ENCODE measurements at places on chromosomes 1 and 21.

GRCh38 chr21:46144464-46145070 lies 10.8 kb downstream of the FTCD start:
- no peak for DNase-seq

GRCh38 chr1:44799770-44800584 lies at the start of gene PLK3:
PLK3 (plus strand) TSS chr1:44800377; CDS start chr1:44800464, 87 bp downstream.
- DNase-seq: peak; percentile 96

DNA sequence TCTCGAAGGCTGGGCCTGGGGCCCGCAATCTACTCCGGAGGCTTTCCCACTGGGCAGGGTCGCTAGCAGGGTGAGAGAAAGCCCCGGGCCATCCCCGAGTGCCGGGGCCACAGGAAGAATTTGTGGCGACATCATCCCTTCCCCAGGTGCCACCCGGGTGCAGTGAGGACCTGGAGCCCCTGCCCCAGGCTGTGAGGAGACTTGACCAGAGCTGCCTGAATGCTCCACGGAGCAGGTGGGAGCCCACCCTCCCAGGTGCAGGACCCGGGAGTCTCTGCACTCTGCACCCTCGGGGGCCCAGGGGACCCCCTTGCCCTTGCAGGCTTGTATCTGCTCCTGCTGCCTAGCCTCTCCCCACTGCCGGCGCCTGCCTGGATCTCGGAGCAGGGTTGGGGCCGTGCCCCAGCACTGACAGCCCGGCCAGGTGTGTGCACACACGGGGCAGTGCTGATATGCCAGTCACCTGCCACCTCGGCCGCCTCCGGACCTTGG lies 67.5 kb upstream of the RGS7 start:
- no peak for DNase-seq

- DNase-seq: peak; percentile 29
Measured at GRCh38 chr1:55868026-55868425, 652.9 kb upstream of the USP24 start.

GRCh38 chr1:53359225-53359933 lies 31.5 kb upstream of the LRP8 start:
- DNase-seq: no peak

- no peak for DNase-seq
Measured at GRCh38 chr1:242489545-242489944, 35.0 kb downstream of the PLD5 start.

GRCh38 chr1:212341090-212341489 lies 55.9 kb downstream of the PPP2R5A start:
- DNase-seq: no peak

GRCh38 chr1:193402037-193402436 lies 215.6 kb upstream of the B3GALT2 start:
- no peak for DNase-seq

DNA sequence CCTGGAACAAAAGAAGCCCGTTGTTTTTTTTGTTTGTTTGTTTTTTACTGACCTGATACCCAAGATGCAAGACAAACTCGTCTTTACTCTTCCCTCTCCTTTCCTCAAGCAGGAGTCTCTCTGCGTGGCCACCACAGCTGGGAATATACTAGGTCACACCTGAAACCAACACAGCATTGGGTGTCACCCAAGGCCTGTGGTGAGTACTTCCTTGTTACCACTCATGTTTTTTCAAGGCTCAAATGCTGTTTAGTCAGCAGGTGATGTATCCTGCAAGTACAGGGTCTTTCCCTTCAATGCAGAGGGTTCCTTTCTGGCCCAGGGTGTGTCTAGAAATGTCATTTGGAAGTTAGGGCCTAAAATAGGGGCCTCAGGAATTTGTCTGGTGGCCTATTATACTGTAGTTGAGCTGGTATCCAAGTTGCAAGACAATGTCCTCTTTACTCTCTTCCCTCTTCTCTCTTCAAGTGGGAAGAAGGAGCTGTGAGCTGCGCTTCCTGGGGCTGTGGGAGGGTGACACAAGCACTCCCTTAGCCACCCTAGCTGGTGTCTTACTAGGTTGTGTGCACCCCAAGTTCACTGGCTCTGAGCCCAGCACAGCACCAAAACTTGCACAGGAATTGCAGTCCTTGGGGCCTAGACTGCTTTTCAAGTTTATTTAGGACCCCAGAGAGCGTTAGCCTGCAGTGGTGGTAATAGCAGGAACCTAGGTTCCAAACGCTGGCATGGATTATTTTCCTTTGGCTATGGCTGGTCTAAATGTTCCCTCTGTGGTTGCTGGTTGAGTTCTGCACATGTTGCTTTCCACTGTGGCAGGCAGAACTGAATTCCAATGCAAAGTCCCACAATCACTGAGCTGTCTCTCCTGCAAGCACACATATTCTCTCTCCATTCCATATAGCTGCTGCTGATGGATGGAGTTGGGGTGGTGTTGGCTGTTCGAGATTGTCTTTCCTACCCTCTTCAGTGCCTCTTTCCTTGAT lies 91.4 kb upstream of the LYPLAL1 start:
- no peak for DNase-seq

DNA sequence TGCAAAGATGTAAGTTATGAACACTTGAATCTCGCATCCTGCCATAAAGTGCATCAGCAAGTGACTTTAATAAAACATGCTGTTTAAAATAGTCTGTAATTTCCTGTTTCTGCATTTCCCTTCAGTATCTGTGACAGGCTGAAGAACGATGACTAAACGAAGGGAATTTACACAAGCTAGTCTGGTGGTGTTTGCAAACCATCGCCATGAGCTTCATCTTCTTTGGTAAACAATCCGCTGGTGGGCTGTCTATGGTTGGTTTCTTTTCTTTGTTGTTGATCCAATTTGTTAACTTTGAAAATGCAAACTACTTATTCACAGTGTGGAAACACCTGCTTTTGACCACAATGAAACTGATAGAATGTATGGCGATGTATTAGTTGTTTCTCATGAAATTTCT lies 13.9 kb downstream of the SERTAD4 start:
- peak; percentile 17 for DNase-seq

DNA sequence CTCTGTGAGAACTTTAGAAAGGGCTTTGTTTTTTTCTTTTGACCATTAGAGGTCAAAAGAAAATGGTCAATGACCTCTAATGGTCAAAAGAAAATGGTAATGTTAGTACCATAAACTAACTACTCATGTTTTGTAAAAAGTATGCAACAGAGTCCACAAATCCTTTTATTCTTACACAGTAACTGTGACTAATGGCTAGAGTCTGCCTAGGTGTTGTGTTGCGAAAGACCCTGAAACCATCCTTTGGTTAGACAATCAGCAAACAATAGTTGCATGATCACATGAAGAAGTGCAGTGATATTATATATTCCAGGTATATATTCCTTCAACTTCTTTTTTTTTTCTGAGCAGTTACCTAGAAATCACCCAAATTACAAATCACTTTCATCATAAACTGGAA lies 40.9 kb downstream of the NEGR1 start:
- no peak for DNase-seq

GRCh38 chr1:25664357-25665199 lies 48.0 kb downstream of the MAN1C1 start:
- no peak for DNase-seq

DNA sequence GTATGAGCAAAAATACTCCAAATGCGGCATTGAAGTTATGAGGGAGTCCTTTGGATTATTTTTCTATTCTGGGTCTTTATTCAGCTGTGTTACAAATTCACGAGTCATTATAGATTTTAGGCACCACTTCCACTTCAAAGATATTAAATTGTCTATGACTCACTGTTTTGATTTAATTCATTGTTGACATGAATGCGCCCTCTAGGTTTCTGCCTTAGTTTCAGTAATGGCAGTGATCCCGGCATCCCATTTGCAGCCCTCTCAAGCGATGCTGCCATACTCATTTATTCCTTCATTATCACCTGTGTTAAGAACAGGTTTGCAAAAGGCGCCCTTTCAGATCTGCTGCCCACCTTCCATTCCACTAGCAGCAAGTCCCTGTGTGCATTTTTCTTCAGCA lies 14.0 kb downstream of the RSPO1 start:
- DNase-seq: no peak

- DNase-seq: no peak
Measured at GRCh38 chr1:5393603-5394002, 598.6 kb downstream of the NPHP4 start.

- peak; percentile 55 for DNase-seq
Measured at GRCh38 chr1:6547301-6547700, 7.0 kb downstream of the NOL9 start.

DNA sequence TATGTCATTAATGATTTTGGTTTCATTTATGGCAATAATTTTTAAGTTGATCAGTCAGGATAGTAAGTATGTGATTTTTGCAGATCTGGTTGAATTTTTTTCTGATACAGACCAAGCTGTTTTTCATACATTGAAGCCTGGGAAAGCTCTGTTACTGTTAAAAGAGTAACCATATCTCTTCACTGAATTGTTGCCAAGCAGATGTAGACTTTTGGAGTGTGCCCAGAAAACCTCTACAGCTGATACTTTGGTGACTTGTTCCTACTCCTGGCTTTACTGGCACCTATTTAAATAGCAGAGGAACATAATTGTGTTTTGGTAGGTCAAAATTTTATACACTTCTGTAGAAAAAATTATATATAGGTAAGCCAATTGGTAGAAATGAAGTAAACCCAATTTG lies 49.4 kb downstream of the NFIA start:
- no peak for DNase-seq

DNA sequence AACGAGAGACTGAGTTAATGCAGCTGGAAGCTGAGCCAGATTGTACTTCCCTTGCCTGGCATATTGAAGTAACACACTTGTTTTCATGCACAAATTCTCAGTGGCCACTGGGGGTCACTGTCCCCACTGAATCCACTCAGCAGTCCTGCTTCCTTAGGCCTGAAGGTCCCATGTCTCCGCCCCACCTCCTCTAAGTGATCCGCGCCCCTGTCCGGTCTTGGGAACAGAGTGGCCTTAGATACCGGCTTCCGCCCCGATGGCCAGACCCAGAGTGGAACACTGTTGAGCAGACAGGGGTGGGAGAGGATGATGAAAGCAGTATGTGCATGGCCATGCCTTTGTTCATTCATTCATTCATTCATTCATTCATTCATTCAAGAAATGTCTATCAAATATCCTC lies 34.8 kb downstream of the CHAF1B start:
- peak; percentile 74 for DNase-seq

DNA sequence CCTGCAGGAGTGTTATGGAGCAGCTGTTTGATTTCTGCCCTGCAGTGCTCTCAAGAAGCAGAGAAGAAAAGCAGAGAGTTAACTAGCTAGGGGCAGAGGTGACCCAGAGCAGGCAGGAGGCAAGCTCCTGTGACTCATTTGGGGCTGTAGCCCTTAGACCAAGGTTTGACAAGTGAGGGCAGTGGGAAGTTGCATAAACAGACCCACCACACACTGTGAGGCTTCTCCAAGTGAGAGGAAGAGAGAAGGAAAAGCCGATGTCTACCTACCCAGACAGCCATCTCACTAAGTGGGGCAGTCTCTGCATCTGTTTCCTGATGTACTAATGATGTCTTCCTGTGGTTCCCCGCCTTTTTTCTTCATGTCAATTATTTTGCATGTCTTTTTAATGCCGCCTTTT lies 159.9 kb upstream of the NR5A2 start:
- DNase-seq: peak; percentile 59

DNA sequence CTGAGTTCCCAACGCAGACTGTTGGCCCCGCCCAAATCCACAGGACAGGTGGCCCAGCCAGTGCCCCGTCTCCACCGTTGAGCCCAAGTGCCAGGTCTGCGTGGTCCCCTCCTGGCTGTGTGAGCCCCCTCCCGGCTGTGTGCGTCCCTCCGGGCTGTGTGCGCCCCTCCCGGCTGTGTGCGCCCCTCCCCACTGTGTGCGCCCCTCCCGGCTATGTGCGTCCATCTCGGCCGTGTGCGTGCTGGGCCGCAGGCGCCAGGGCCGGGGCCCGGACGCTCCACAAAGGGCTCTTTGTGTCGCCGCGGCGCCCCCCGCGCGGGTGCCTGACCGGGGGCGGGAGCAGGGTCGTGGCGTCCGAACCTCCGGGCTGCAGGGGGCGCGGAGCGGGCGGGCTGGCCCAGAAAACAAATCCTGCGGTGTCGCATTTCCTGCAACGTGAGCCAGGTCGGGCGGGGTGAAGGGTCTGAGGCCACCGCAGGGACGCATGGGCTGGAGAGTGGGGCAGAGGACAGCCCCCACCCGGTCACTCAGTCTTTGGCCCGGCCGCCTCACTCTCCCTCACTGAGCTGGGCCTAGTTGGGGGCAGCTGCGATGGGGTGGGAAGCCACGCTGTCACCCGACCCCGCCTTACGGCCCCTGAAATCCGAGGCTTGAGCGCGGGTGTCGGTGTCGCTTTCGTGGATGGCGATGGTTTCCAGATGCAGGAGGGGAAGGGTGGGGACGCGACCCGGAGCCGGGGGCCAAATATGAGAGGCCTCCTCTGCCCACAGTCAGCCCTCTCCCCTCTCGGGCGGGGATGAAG lies 18.8 kb downstream of the TNFRSF25 start:
- DNase-seq: no peak

DNA sequence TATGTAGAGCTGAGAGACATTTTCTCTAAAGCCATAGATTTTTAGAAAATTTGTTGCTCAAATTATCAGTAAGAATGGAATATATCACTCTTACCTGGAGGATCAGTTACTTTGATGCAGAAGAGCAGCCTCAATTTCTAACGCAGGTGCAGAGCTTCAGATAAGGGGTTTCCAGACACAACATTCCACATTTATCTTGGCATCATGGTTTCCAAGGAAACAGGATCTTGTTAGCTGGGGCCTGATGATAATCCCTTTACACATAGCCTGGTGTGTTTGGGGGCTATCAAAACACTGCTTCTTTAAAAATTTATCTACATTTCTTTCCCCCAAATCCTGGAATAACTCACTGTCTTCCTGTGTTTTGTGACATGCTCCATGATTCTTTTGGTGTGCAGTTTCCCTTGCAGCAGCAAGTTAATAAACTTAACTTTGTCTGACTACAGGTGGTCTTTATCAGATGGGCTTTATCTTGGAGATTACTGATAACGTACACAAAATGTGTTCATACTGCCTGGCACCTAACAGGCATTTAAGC lies 2.7 kb upstream of the STX12 start:
- DNase-seq: no peak

DNA sequence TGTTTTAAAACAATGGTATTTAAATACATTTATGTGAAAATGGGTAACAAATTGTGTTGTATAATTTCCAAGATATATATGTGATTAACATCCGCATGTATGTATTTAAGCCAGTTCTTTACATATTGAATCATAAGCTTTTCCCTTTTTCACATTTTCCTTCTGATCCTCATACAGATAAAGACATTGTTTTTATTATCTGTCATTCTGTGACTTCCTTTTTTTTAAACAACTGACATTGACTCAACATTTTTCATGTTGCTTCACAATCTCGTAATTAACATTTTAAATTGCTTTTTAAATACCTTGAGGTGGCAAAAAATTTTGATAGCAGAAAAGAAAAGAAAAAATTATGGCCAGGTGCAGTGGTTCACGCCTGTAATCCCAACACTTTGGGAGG lies 1.4 kb downstream of the STXBP3 start:
- DNase-seq: no peak

All from HT1080 (cell line).